NCI-H510A (cell line): ENCODE measurements at places on chromosomes 6 and 20.

DNA sequence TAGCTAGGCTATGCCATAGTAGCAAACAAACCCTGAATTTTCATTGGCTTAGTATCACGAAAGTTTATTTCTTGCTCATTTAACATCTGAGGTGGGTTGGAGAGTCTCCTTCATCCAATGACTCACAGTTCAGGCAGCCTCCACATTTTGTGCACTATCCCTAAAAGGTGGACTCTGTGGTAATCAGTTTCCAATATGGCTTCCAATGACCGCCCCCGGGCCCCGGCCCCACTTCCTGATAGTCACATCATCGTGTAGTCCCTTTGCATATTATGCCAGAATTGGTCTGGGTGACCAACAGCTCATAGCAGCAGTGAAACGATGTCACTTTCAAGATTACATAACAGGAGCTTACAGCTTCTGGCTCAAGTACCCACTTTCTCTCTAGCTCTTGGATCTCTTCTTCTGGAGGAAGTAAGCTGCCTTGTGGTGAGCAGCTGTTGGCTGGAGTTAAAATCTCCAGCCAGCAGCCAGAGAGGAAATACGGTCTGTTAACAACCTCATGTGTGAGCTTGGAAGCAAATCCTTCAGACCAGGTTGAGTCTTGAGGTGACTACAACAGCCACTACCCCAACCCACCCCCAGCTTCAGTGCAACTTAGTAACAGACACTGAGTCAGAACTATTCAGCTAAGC lies 7.8 kb downstream of the HCRTR2 start:
- DNase-seq, result no peak

- DNase-seq, result no peak
These were observed 14.8 kb downstream of the APMAP start for GRCh38 chr20:24977797-24978196.

GRCh38 chr6:131510094-131510493 lies 62.9 kb upstream of the ARG1 start:
- DNase-seq, result no peak

- no peak for DNase-seq
These were observed 122.6 kb downstream of the HS3ST5 start for GRCh38 chr6:114220241-114220640.

DNA sequence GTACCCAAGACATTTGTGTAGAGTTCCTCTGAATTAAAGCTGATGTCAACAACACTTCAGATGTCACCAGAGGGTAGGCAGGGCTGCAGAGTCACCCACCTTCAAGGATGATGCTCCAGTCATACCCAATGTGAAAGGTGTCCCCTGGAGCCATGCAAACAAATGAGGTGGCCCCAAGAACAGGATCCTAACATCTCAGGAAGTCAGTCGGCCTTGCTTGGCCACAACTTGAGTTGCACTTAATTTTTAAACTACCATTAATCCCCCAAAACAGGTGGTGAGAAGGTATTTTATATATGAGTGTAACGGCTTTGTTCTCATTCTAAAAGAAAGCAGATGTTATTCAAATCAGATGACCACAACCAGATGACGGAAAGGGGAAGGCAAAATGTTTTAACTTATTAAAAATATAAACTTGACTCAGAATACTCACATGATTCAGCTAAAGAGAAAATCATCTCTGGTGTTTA lies 21.1 kb upstream of the SERPINB1 start:
- no peak for DNase-seq

DNA sequence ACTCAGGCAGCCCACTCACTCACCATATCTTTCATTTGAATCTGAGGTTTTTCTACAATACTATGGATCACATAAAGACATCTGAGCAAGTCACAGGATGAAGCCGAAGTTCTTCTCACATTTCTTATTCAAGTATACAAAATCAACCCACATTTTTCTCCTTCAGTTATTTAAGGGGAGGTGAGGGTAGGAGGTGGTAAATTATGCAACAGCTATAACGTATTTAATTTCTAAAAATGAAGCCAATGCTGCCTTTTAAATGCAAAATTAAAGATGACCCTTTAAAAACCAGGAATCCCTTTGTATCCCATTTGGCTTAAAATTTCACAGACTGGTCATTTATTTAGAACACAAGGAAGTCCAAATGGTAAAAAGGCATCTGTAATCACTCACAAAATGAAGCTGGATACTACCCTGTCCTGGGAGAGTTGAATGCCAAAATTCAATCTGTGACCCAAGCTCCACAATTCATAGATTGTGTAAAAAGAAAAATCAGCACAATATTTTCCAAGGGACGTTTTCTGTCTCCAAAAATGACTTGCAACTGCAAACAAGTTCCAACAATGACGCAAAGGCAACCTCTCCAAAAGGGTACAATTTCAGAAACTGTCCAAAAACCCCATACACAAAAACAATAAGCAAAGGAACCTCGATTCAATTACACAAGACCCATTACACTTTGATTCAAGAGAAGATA lies 48.8 kb downstream of the EPB41L2 start:
- no peak for DNase-seq

- DNase-seq, result no peak
These were observed 28.8 kb downstream of the FERMT1 start for GRCh38 chr20:6094063-6094462.

DNA sequence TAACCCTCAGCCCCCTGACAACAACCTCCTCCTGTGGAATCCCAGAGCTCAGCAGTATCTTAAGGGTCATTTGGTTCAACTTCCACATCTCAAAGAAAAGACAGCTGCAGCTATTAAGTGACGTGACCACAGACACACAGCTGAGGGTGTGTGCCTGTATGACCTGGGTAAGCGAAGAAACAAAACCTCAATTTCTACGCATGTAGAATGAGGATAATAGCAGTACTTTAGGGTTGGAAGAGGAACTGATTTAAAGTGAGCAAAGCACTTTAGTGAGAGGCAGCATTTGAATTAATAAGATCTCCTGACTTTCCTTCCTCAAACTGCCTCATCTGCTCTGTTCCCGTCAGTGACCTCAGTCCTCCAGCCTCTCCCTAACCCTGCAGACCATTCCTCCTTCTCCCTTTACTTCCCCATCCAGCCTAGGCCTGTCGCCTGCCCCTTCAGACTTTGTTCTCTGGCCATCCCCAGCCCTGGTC lies 6.8 kb upstream of the ARMC2 start:
- DNase-seq, result no peak

DNA sequence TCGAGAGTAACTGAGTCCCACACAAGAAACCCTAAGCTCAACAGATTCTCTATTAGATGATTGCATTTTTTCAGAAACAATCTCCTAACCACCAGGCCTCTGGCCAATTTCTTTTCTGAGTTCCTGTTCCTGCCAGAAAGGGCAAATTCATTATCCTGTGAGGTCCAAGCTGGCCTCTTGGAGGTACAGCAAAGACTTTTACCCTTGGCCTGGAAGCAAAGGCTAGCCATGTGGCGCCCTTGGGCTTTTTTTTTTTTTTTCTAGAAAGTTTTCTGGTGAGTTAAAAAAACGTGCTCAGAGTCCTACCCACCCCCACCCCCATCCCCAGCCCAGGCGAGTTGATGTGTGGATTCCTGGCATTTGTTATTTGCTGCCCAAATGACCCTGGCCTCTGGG lies 59.0 kb upstream of the EEF1A1 start:
- no peak for DNase-seq

- no peak for DNase-seq
These were observed 82.3 kb downstream of the YTHDF1 start for GRCh38 chr20:63133481-63134091.

DNA sequence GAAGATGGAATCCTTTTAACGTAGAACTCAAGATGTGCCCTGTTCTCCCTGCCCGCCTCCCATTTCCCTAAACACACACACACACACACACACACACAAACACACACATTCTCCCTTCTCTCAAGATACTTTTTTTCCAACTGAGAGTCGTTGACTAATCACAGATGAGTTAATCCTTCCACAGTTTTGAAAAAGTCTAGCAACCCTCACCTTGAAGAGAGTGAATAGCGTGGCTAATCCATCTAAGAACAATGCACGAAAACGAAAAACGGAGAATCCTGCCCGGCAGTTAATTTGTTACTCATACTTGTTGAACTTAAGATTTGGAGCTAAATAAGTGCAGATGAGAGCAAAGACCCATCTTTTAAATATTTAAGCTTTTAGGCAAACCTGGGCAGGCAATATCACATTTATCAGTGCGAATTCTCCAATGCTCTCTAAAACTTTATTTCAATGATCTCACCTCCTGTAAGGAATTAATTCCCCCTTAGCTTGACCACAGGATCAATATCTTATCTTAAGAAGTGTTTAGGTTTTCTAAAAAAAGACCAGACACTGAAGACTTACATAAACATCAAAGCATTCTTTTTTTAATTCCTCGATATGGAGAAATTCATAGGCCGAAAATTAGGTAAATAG lies 1.1 kb downstream of the AGPAT4 start:
- DNase-seq, result no peak

DNA sequence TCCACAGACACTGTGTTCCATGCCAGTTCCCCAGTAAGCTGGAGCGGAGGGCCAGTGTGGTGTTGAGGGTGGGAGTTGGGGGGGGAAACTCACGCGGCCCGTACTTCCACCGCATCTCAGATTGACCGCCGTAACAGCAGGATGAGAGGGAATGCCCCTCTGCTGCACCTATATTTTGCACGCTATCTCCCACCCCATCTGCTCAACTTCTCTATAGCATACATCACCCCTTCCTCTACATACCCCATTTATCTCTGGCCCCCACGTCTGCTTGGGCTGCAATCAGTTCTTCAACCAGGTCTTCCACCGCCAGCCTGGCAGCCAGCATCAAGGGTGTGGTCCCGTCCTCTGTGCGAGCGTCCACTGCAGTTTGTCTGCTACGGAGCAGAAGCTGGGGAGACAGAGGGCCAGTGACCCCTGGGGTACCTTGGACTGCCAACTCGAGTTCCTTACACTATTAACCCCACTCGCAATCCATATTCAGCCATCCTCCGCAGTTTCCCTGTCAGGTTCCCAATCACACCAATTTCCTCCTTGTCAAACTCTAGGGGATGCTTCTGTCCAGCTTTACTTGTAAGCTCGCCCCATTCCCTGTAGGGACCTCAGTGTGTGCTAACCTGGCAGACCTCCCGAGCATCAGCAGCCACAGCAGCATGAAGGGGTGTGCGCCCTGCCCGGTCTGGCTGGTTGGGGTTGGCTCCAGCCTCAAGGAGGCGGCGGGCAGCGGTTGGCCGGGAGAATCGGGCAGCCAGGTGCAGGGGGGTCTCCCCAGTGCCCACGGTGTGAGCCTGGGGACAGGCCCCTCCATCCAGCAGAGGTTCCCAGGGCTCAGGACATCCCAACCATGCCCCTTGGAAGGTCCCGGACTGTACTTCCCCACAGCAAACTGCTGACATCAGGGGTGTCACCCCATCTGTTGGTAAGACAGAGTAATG lies 4.5 kb upstream of the GPSM3 start:
- no peak for DNase-seq

DNA sequence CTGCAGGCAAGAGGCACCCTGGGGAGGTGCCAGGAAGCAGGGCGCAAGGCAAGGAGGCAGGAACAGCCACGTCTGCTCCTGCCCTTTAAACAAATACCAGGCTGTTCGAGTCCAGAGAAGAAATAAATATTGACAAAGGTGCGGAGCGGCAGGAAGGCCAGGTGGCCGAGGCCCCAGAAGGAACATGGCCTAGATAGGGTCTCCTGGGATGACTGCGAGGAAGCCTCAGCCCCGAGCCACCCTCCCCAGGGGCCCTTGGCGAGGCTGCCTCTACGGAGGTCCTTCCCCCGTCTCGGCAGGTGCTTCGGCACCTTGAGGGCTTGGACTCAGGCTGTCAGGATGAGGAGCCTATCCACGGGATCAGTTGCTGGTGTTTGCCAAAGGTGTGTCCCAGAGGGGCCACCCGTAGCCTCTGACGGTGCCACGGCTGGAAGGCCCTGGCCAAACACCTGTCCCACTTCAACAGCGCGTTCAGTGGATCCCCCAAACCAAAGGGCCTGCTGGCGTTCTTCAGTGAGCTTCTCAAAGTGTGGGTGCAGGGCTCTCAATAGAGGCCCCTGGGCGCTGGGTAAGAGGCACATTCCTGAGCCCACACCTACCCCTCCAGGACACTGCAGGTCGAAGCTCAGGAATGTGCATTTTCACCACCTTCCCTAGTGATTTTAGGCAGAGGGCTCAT lies 39.8 kb downstream of the SNX5 start:
- peak; percentile 62 for DNase-seq

DNA sequence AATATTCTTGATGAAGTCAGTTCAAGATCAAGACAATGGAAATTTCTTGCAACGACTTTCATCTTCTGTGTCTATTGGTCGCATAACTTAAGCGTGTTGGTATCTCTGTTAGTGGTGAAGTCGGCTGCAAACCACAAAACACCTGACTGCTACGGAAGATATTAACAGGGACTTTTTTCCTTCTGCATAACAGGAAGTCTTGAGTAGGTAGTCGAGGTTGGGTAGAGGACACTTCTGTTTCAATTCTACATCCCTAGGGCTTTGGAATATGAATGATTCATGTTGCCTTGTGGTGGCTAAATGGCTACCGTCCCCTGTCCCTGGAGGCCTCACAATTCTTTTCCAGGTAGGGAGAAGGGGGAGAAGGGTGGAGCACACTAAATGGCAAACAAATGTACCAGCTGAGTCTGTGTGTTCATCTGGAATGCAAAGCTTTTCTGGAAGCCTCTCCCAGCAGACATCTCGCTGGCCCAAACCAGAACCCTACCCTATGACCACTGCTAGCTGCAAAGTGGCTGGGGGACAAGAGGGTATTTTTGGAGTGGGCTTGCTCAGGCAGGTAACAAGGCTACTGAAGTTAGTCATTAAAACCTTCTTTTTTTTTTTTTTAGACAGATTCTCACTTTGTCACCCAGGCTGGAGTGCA lies 34.6 kb upstream of the NKX2-2 start:
- no peak for DNase-seq

GRCh38 chr6:107419733-107420132 lies 39.6 kb downstream of the PDSS2 start:
- DNase-seq, result no peak

DNA sequence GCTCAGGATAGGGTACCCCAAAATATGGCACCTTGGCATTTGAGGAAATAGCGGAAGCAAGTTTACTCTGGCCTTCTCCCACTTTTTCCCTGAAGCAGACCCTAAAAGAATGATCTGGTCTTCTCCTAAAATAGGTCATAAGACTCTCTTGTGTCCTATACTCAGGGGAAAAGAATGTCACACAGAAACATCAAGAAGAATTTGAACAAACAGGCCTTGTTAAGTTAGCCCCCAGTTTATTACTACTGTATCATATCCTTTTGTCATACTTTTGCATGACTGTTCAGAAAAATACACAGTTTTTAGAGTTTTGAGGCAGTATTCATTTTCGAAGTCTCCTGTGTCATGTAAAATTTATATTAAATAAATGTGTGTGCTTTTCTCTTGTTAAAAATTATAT lies 12.5 kb downstream of the TAAR2 start:
- DNase-seq, result no peak
